A549 treated with GW870086 at 1 μM for 4 hours (cell line): ENCODE measurements at places on chromosomes 1 and 21. TPM values are rescaled to one million over a fixed set of nuclear protein-coding genes. Genes with fewer than 3 reads are reported as not detected.

The OR2L2 gene
- not detected in 5 replicates for total RNA-seq

The GABRD gene
- total RNA-seq = 0.23 to 1.1 TPM (median 0.63 TPM) in 5 replicates

The AKR7A2 gene
- 35.8 to 55.0 TPM (median 50.4 TPM) in 5 replicates for total RNA-seq

The MAP10 gene
- total RNA-seq = 0.47 to 1.2 TPM (median 0.99 TPM) in 5 replicates

The GBP1 gene
- total RNA-seq = 0.05 to 0.17 TPM (median 0.10 TPM) in 5 replicates

The LCE3E gene
- 0.51 TPM in 1 of 5 replicates, not detected in the others for total RNA-seq

The LCE1D gene
- total RNA-seq = not detected in 5 replicates

The RHCE gene
- 0.09 to 0.17 TPM (median 0.14 TPM) in 4 of 5 replicates, not detected in the other for total RNA-seq

The DCST1 gene
- total RNA-seq = not detected in 5 replicates

The PIGC gene
- total RNA-seq = 33.8 to 41.5 TPM (median 36.9 TPM) in 5 replicates

The BRINP3 gene
- not detected in 5 replicates for total RNA-seq

The ITGB2 gene
- total RNA-seq = 0.50 to 1.0 TPM (median 0.66 TPM) in 5 replicates

The MAB21L3 gene
- 0.08 TPM in 1 of 5 replicates, not detected in the others for total RNA-seq

The CD1E gene
- not detected in 5 replicates for total RNA-seq

The LRRC3 gene
- total RNA-seq = 1.2 to 2.1 TPM (median 1.9 TPM) in 5 replicates

The FLVCR1 gene
- 12.8 to 20.5 TPM (median 18.5 TPM) in 5 replicates for total RNA-seq

The ADGRL4 gene
- not detected in 5 replicates for total RNA-seq

The ZBTB21 gene
- 4.1 to 6.1 TPM (median 5.2 TPM) in 5 replicates for total RNA-seq

The SPRR3 gene
- not detected in 5 replicates for total RNA-seq

The SORT1 gene
- 3.3 to 4.6 TPM (median 4.0 TPM) in 5 replicates for total RNA-seq

The NGF gene
- 0.93 to 1.4 TPM (median 1.2 TPM) in 5 replicates for total RNA-seq

The PHTF1 gene
- 12.5 to 14.8 TPM (median 14.3 TPM) in 5 replicates for total RNA-seq

The TLR5 gene
- total RNA-seq = 0.05 to 0.58 TPM (median 0.24 TPM) in 5 replicates

The TTLL7 gene
- 2.9 to 4.9 TPM (median 3.4 TPM) in 5 replicates for total RNA-seq

The RAP1GAP gene
- 10.6 to 14.5 TPM (median 13.6 TPM) in 5 replicates for total RNA-seq
